ENCODE measurements at places on chromosomes 7 and 10.
A peak's percentile ranks its signal among the peaks of the same experiment; 100 is the strongest.

GRCh38 chr10:17220652-17221100 lies 7.4 kb upstream of the VIM start:
- no peak for DNase-seq

- DNase-seq: peak; percentile 58
Observed at GRCh38 chr10:22988581-22989360, 60.9 kb downstream of the ARMC3 start.

GRCh38 chr10:6195376-6195775 lies 7.4 kb upstream of the PFKFB3 start:
- DNase-seq: no peak

- no peak for DNase-seq
Observed at GRCh38 chr10:95353123-95353522, 62.3 kb upstream of the PDLIM1 start.

DNA sequence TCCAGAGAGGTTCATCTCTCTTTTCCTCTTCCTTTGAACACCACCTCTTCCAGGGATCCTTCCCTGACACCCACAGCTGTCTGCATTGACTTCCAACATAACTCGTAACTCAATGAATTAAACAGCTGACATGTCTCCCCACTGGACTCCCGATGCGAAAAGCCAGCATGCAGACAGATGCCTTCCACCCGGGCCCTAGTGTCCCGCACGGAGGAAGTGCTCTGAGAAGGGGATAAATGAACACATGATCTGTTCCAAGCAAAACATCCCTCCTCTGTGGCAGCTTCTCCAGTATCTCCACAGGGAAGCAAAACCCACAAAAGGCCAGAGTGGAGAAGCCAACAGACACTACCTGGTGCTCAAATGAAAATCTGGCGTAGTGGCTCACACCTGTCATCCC lies 28.3 kb downstream of the OGDHL start:
- DNase-seq: no peak

GRCh38 chr10:3494131-3494837 lies 290.7 kb downstream of the KLF6 start:
- DNase-seq: no peak

GRCh38 chr10:107144490-107144889 lies 20.0 kb downstream of the SORCS1 start:
- no peak for DNase-seq

- DNase-seq: no peak
Observed at GRCh38 chr10:106609470-106610266, 554.8 kb downstream of the SORCS1 start.

- no peak for DNase-seq
Observed at GRCh38 chr7:76011442-76011861, 17.1 kb upstream of the TMEM120A start.

GRCh38 chr7:143882020-143882603 lies 19.9 kb downstream of the TCAF1 start:
- no peak for DNase-seq

DNA sequence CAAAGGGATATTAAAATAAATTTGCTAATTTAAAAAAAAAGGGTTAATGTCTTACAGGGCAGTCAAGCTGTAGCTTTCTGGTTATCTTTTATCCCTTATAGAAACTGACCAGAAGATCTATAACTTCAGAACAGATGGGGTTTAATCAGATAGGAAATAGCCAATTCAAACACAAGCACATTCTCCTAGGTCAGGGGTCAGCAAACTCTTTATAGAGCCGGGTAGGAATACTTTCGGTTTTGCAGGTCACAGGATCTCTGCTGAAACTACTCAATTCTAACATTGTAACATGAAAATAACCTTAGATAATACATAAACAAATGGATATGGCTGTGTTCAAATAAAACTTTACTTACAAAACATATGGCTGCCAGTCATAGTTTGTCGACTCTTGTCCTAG lies 479.8 kb downstream of the ADRA2A start:
- no peak for DNase-seq

Data from CD8-positive, alpha-beta T cell (primary cell).